Upper lobe of right lung (tissue), 1 donor: ENCODE measurements at places on chromosomes 4 and X. TPM values are rescaled to one million over a fixed set of nuclear protein-coding genes. Genes with fewer than 3 reads are reported as not detected.

GRCh38 chr4:92263010-92263409, 40.8 kb upstream of the GRID2 start:
- no peak for DNase-seq

The PNMA5 gene
- total RNA-seq = not detected

The HMX1 gene
- not detected for total RNA-seq

DNA sequence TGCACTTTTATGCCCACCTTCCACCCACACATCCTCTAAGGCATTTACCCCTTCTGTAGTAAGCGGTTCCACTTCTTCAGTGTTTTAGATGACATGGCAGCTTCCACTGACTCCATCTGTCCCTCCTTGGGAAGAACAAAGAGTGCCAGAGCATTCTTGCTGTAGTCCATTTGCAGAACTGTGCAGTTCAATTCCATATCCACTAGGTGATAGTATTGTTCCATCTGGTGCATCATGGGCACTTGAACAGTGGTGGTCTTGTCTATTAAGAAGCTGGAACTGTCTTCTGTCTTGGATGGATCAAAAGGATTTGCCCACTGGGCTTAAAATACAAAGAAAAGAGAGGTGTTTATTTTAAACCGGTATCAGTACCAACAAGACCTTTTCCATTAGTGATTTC, 3.5 kb downstream of the SERPINA7 start:
- no peak for DNase-seq

GRCh38 chr4:128355305-128355704, 67.7 kb upstream of the PGRMC2 start:
- no peak for DNase-seq

GRCh38 chr4:152117520-152117919, 356.7 kb upstream of the GATB start:
- no peak for DNase-seq

The TMEM271 gene
- not detected for total RNA-seq

DNA sequence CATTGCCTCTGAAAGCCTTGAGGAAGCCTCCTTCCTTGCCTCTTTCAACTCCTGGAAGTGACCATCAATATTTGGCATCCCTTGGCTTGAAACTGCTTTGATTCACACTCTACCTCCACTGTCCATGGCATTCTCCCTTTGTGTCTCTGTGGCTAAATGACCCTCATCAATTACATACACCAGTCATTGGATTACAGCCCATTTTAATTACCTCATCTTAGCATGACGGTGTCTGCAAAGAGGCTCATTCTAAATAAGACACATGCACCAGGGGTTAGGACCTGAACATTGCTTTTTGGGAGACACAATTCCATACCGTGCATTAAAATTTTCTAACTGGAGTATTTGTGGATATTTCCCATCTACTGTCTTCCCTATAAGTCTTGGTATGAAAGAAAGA, 60.7 kb upstream of the FAM9A start:
- no peak for DNase-seq

DNA sequence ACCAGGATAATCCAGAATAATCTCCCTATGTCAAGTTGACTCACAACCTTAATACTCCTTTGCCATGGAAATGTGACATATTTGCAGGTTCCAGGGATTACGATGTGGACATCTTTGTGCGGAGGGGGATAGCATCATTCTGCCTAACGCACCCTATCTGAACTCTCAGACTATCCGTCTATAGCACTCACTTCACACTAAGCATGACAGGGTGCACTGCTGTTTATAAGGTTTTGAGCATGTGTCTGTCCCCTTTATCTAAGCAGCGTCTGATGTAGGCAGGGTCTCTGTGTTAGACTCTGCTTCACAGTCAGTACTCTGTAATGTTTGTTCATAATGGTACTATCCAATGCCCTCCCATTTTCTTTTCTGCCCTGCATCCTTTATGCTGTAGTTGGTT, 43.4 kb upstream of the PRSS48 start:
- no peak for DNase-seq

The BBS12 gene
- total RNA-seq = 2.8 TPM

- no peak for DNase-seq
Measured at GRCh38 chr4:119506806-119507205, 121.8 kb downstream of the PDE5A start.

The GAB1 gene
- total RNA-seq = 64.8 TPM

The PLAC8 gene
- total RNA-seq = 81.7 TPM

The GPM6B gene
- total RNA-seq = 37.1 TPM

DNA sequence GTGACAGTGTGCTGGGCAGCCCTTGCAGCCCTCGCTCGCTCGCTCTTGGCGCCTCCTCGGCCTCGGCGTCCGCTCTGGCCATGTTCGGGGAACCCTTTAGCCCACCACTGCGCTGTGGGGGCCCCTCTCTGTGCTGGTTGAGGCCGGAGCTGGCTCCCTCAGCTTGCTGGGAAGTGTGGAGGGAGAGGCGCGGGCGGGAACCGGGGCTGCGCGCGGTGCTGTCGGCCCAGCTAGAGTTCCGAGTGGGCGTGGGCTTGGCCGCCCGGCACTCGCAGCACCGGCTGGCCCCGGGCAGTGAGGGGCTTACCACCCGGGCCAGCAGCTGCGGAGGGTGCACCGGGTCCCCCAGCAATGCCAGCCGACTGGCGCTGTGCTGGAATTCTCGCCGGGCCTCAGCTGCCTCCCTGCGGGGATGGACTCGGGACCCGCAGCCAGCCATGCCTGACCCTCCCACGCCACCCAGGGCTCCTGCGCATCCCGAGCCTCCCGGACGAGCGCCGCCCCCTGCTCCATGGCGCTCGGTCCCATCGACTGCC, 770.1 kb upstream of the GALNTL6 start:
- DNase-seq = peak; percentile 59

GRCh38 chr4:155245105-155245504, 36.7 kb downstream of the NPY2R start:
- DNase-seq = no peak

GRCh38 chrX:101442085-101442484, 34.1 kb downstream of the HNRNPH2 start:
- no peak for DNase-seq

The HELQ gene
- 16.9 TPM for total RNA-seq

GRCh38 chr4:78336093-78336943, 215.3 kb upstream of the ANXA3 start:
- no peak for DNase-seq

- no peak for DNase-seq
Measured at GRCh38 chr4:122996350-122996749, 74.0 kb upstream of the NUDT6 start.

DNA sequence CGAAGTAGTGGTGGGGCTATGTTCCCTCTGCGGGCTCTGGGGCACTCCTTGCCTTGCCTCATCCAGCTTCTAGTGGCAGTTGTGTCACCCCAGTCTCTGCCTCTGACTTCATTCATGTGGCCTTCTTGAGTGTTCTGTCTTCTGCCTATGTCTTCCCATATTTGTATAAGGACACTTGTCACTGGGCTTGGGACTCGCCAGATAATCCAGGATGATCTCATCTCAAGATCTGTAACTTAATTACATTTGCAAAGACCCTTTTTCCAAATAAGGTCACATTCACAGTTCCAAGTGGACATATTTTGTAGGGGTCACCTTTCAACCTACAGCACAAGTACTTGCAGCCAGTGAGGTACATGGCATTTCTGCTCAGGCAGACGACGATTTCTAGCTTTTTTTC, 30.3 kb upstream of the CLDN24 start:
- no peak for DNase-seq

The TLR3 gene
- total RNA-seq = 28.5 TPM
